ENCODE measurements at places on chromosomes 16 and 17.

- DNase-seq, result no peak
Observed at GRCh38 chr16:27485126-27485525, 64.6 kb downstream of the GTF3C1 start.

DNA sequence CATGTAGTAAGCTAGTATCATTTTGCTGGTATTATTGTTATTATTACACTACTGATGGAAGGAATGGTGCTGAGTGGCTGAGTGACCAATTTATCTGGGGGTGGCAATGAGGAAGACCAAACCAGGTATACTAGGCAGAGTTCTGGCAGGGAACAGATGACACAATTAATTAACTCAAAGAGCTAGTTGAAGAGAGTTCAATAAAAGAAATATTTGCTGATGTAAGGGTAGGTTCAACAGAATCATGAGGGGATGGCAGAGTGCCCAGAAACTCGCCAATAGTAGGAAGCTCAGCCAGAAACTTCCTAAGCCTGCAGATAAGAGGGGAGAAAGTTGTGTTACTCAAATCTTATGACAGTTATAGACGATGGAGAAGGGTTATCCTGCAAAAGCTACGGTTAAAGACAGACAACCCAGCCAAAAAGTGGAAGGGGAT lies 352.5 kb downstream of the KCNJ2 start:
- no peak for DNase-seq

GRCh38 chr16:79589601-79590102 lies 10.9 kb downstream of the MAF start:
- no peak for DNase-seq

- DNase-seq, result no peak
Observed at GRCh38 chr16:31388535-31388934, 4.6 kb upstream of the ITGAD start.

GRCh38 chr17:47906443-47906842 lies 10.4 kb downstream of the SP2 start:
- DNase-seq, result no peak

DNA sequence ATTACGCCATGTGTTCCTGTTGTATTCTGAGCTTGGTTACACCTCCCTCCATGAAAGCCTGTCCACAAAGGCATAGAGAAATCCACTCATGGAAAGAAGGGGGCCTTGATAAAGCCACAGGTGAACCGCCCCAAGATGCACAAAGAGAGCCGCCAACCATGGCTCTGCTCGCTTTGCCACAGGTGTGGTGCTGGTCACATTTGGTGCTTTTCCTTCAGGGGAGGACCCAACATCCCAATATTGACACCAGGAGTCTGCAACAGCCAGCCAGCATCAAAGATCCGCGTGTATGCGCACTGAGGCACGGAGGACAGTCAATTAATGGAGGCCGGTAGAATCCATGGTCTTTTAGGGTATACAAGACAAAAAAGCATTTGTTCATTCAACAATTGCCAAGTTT lies 7.3 kb downstream of the ABCA3 start:
- DNase-seq, result no peak

- DNase-seq, result no peak
Observed at GRCh38 chr17:34230342-34230741, 24.7 kb upstream of the CCL2 start.

DNA sequence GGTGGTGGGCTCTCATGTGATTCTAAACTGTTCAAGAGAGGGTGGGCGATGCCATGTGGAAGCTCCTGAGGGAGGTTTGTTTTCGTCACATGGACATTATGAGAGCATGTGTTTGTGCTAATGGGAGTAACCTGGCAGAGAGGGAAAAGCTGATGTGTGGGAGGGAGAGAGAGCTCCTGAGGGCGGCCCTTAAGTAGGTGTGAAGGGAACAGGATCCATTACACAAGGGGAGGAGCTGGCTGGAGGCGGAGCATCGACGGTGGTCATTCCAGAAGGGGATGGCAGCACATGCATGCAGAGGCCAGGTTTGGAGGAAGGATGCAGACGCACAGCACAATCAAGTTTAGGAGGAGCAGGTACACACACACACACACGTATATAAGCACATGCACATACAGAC lies 197.5 kb downstream of the RPTOR start:
- no peak for DNase-seq

DNA sequence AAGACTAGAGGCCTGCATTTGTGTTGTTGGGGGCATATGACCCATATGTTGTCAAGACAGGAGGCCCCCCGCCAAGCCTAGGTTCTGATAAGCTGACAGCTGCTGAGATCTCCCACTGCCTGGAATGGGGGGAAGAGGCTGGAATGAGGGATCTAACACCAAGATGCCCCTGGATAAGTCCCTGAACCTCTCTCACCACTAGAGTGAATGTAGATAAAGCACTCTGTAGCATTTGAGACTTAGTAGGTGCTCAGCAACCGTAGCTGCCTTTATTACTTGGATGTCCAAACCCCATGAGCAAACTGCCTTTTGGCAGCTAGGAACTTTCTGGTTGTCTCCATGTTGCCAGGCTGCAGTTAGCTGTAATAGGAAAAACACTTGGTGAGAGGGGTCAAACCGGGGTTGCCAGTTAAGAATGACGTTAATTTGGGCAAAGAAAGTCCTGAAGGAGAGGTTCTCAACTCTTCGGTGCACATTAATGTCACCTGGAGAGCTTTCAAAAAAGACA lies 4.4 kb upstream of the RASL10B start:
- no peak for DNase-seq

GRCh38 chr17:43548689-43549379 lies 2.7 kb upstream of the ETV4 start:
- no peak for DNase-seq

- DNase-seq, result no peak
Observed at GRCh38 chr17:8294361-8294760, 839 bp downstream of the SLC25A35 start.

DNA sequence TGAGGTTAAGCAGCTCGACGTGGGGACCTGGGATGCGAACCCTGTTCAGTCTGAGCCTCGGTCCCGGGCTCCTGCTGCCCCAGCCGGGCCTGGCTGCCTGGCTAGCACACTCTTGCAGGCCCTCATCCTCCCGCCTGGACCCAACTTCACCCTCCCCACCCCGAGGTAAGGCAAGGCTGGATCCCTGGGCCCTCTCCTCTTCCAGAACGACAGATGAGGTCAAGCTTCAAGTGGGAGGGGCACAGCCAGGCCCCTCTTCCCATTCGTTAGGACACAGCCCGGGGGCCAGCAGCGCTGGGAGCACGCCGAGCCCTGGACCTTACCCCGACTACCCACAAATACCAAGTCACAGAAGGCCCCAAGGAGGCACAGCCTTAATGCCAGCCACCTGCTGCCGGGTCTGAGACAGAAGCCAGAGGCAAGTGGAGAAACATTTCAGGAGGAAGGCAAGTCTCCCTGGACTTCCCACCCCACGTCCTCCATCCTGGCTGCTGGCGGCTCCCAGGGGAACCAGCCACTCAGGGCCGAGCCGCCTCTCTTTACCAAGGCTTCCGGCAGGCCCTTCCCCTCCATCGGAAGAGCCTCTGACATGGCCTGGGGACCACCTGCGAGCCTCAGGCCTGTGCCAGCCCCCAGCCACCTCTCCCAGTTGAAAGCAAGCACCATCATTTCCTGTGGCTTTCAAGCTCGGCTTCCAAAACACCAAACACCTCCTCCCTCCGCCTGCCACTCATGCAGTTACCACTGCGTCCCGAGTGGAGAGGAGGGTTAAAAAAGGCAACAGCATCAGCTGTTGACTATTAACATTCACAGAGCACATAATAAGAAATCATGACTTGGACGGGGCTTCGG lies 59.9 kb downstream of the RPH3AL start:
- no peak for DNase-seq

DNA sequence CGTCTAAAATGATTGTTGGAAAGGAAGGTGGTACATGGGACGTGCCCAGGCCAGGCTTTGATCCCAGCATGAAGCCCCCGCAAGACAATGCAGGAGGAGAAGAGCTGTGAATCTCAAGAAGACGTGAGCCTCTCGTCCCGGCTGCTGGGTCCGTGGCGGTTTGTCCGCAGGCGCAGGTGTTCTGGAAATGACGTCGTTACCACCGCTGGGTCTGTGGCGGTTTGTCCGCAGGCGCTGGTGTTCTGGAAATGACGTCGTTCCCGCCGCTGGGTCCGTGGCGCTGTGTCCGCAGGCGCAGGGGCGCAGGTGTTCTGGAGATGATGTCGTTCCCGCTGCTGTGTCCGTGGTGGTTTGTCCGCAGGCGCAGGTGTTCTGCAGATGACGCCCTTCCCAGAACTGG lies 14.1 kb downstream of the SPG7 start:
- no peak for DNase-seq

- DNase-seq, result no peak
Observed at GRCh38 chr17:21289175-21289901, 4.8 kb downstream of the MAP2K3 start.

DNA sequence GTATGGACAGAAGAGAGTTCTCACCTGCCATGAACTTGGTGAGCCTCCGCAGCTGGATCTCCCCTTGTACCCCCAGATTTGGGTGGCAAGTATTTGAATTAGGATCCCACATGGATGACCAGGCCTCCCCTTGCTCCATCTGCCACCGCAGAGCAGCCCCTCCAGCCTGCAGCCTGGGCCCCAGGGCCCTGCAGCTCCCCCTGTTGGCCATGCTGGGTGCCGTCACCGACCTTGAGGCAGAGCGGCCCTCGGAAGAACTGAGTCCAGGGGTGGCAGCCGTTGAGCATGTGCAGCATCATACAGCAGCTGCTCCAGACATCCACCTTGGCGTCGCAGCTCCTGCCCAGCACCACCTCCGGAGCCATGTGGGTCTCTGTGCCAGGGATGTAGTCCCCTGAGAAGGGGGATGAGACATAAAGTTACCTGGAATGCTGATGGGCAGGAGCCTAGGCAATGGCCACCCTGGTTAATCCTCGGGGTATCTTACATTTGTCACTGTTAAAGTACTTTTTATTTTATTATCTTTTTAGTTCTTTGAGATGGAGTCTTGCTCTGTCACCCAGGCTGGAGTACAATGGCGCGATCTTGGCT lies 9.0 kb upstream of the SPATA32 start:
- no peak for DNase-seq

- DNase-seq, result no peak
Observed at GRCh38 chr17:58386708-58387107, 30.6 kb downstream of the RNF43 start.

GRCh38 chr17:41971721-41972523 lies 5.3 kb downstream of the CNP start:
- no peak for DNase-seq

GRCh38 chr17:66448026-66448639 lies 145.7 kb downstream of the PRKCA start:
- no peak for DNase-seq

GRCh38 chr17:44780845-44781480 lies 22.2 kb downstream of the ADAM11 start:
- DNase-seq, result no peak

DNA sequence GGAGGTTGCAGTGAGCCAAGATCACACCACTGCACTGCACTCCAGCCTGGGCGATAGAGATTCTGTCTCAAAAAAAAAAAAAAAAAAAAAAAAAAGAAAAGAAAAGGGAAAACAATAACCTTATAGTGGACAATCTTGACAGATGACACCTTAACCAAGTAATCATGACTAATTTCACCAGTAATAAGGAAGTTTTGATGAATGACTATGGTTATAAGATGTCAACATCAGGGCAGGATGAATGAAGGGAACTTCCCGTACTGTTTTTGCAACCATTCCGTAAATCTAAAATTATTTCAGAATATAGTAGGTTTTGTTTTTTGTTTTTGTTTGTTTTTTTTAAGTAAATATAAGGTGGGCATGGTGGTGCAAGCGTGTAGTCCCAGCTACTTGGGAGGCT lies 23.0 kb downstream of the GSPT1 start:
- DNase-seq, result no peak

DNA sequence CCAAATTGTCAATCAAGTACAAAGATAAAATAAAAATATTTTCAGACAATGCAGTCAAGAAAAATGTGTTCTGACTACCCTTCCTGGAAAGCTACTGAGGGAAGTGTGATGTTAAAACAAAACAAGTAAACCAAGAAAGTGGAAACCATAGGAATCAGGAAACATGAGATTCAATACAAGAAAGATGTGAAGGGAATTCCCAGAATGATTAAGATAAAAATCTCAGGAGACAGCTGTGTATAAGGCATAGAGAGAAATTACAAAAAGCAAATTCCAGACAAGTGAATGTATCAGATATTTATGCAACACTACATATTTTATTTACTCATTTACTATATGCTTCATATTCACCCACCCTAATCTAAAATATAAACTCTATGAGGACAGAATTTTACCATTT lies 32.2 kb downstream of the TRIM37 start:
- DNase-seq, result no peak

DNA sequence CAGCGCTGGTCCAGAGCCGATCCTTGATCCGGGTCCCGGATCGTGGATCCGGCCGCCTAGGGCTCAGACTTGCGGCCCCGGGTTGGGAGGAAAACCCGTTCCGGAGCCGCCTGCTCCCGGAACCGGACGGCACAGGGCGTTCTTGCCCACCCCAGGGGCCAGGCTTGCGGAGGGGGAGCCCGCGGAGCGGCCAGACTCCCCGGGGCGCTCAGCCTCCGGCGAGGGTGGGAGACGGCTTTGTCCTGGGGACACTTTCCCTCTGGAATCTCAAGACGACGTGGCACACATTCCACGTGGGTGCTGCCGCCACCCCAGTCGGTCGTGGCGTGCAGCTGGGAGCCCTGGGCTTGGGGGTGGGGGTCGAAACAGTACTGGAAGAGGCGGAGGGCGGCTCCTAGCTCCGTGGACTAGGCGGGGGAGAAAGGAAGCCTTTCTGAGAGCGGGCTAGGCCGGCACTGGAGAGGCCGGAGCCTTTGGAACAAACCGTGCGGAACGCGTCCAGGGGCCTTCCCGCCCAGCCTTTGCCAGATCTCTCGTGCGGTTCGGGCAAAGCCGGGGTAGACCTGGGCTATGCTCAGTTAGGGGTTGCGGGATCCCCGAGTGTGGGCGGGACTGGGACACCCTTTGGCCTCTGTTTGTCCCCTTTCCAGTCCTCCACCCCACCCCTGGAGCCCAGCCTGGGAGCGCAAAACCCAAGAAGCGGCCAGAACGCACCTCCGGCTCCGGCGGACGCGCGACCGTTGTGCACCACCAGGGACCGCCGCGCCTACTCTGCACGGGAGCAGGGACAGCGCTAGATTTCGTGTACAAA lies 26.5 kb downstream of the SREBF1 start:
- DNase-seq, result no peak

DNA sequence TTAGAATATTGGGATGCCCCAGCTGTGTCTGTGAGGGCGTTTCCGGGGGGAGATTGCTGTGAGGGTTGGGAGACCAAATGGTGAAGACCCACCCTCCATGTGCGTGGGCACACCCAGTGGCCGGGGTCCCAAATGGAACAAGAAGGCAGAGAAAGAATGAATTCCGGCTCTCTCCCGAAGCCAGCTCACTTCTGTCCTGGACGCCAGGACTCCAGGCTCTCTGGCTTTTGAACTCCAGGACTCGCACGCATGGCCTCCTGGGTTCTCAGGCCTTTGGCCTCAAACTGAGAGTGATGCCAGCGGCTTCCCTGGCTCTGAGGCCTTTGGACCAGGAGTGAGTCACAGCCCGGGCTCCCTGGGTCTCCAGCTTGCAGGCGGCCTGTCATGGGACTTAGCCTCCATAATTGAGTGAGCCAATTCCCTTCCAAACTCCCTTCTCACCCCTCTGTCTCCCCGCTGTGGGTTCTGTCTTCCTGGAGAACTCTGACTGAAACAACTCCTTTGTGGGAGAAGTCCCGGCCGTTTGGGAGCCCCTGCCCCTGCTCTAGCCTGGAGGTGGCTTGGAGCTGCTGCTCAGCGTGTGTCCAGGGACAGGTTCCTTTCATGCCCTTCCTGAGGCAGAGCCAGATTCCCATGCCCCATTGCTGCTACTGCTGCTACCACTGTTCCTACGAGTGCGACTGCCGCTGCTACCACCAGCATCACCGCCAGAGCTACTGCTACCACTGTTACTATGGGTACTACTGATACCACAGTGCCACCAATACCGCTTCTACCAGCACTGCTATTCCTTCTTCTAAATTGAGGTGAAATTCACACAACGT lies 49.8 kb upstream of the CBX4 start:
- DNase-seq, result no peak
